ENCODE measurements at places on chromosomes 4 and X.
A peak's percentile ranks its signal among the peaks of the same experiment; 100 is the strongest.

- DNase-seq, result no peak
These were observed 297.9 kb upstream of the LCORL start for GRCh38 chr4:18319431-18319830.

- no peak for DNase-seq
These were observed 363.5 kb downstream of the BCOR start for GRCh38 chrX:39734174-39734776.

DNA sequence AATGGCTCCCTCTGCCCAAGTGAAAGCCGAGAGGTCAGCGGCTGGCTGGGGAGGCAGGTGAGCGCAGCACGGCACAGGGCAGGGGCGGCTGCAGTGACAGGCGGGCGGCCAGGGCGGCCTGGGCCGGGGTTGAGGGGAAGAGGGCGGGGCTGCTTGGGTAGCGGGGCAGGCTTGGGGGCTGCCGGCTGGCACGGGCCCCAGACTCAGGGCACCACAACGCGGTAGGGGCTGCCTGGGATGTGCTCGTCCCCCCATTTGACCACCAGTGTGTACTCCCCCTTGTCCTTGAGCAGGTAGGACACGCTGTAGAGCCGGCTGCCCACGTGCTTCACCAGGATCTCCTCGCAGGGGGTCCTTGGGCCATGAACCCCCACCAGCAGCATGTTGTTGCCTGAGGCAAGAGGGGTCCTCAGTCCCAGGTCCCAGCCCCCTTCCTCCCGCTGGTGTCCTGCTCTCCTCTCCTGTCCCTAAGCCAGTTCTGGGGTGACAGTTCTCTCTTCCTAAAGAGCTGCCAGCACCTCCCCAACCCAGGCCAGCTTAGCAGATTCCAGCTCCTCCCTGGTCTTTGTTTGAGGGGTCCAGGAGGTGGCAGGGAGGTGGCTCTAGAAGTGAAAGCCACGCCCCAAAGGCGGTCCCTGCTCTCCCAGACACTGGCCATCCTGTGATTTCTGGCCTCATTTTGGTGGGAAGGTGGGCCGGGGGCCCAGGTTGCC, 25.6 kb downstream of the FLNA start:
- no peak for DNase-seq

- DNase-seq, result no peak
These were observed 86.8 kb upstream of the LSM6 start for GRCh38 chr4:146088690-146089089.

DNA sequence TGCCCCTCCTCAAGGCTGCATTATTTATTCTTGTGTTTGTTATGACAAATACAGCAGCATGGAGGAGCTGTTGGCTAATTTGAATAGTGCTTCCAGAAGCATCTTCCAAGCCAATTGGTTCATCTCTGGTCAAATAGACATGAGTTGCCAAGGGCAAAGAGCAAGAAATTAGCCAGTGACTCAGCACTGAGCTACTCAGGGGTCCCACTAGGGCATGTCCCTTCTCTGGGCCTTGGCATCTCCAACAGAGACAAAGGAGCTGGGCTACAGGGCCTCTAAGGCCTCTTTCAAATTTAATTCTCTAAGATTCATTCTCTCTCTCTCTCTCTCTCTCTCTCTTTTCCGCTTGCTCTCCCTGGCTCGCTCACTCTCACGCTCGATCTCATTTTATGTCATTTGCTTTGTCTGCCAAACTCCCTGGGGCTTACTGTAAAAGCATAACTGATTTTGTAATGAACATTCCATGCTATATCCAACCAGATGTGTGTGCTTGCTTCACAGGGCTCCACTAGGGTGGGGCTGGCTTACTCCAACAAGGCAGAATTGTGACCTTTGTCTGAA, 86.7 kb upstream of the MAGEA4 start:
- no peak for DNase-seq

GRCh38 chrX:63661676-63662075, 123.3 kb downstream of the ARHGEF9 start:
- DNase-seq, result no peak

- DNase-seq, result peak; percentile 40
These were observed 650.7 kb downstream of the IL1RAPL1 start for GRCh38 chrX:29237972-29238371.
